ENCODE measurements at places on chromosomes 16 and 17. TPM values are rescaled to one million over a fixed set of nuclear protein-coding genes. Genes with fewer than 3 reads are reported as not detected.

FZD2 gene
- total RNA-seq: 82.1 TPM

ABCA3 gene
- 3.5 TPM for total RNA-seq

LGALS3BP gene
- 373 TPM for total RNA-seq

CCL3 gene
- total RNA-seq: not detected

CLEC18C gene
- 0.16 TPM for total RNA-seq

MEIOC gene
- 0.11 TPM for total RNA-seq

KRT34 gene
- total RNA-seq: not detected

DNA sequence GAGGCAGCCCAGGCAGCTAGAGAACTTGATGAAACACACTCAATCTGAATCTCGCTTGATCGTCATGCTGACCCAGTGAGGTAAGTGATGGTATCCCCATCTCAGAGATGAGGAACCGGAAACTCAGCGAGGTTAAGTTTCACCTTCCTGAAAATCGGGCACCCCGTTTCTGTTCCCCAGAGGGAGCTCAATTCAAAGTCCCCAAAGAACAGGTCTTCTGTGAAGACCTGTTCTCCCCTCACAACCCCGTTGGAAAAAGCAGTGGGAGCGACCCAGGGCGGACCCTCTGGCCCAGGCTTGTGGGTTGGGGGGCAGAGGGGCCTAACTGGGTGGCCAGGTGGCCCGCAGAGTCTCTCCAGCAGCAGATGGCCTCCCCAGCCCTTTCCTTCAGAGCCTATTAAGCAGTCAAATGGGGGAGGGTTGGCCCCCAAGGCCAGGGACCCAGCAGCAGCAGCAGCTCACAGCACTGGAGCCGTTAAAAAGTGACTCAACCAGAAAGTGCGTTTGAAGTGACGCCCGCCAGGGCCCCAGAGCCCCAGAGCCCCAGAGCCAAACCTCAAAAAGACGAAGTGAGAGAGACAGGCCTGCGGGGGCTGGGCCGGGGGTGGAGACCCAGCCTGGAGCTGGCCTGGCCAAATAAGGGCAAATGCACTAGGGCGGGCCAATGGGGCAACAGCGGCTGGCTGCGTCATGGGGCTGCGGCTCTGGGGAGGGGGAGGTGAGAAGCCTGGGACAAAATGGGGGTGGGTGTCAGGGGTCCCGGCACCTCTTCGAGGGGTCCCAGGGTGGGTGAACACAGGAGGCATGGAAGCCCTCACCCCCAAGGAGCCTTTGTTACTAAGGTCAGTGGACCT, 9.2 kb upstream of the TSPOAP1 start:
- peak; percentile 65 for DNase-seq

- DNase-seq: no peak
Measured at GRCh38 chr16:72299684-72300243, 127.8 kb upstream of the PMFBP1 start.

GRCh38 chr17:42928714-42929496, 28.3 kb downstream of the G6PC1 start:
- DNase-seq: no peak

DNA sequence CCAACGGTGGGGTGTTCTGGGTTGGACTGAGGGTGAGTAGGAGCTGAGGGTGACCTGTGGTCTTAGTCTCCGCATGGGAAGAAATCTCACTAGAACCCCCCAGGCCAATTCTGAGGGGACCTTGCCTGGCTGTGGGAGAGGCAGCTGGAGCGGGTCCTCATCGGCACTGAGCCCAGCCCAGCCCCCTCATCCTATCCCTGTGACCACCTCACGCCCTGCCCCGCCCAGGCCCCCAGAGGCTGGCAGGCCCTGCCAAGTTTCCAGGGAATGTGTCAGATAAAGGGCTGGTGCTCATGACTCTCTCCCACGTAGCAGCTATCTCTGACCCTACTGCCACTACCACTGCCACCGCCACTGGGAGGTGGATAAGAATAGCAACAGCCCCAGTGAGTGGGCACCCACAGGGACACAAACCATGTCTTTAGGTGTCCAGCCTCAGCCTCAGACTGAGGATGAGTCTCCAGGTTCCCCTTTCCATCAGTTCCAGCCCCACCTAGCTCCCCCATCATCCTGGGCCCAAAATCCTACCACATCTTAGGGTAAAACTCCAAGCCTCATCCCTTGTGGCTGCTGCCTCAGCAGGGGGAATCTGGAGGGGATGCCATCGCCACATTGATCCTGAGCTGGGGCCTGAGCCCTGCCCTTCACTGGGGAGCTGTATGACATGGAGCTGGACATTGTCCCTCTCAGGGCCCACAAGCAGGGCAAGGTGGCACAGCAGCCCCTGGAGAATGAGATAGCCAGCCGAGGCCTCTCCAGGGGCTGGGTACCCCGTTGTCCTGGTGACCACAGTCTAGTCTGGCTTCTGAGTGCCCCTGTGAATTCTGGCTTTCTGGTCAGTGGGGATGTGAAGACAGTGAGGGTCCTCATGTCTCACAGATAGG, 14.9 kb downstream of the CDH16 start:
- no peak for DNase-seq

DNA sequence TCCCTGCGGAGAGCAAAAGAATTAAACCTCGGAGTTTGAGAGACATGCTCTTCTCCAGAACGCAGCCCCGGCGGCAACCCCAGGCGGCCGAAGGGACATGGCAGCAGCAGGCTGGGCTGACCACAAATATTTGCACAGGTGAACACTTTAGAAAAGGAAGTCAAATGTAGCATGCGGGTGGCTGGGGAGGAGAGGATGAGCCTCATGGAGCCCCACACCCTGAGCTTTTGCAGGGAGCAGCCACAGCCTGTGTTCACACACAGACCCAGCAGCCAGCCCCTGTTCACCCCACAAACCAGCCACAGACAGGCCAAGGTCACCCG, 17.8 kb downstream of the HS3ST6 start:
- DNase-seq: no peak

DNA sequence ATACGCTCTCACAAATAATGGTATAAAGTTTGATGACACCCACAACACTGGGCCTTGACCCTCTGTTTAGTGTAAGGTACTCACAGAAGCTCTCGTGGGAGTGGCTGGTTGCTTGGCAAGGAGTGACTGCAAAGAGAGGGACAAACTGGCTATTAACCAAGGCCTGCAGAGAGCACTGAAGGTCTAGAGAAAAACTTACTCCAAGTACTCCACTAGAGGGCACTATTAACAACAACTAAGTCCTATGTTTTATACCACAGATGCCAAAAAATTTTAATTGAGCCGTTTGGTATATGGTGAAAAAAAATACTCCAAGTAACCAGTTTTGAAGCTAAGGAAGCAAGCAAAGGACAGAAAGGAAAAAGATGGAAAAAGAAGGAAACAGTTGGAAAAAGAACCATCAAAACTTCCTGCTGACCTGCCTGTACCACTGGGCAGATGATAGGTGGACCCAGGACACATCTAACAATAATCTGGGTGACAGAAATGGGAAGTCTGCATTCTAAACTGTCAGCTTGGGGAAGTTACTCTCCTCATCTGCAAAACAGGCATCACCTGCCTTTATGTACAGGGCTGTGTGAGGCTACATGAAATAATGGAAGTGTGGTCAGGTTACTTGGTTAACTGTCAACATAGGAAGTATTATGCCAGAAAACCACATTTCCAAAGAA, 23.2 kb downstream of the DYNC1LI2 start:
- DNase-seq: no peak

DNA sequence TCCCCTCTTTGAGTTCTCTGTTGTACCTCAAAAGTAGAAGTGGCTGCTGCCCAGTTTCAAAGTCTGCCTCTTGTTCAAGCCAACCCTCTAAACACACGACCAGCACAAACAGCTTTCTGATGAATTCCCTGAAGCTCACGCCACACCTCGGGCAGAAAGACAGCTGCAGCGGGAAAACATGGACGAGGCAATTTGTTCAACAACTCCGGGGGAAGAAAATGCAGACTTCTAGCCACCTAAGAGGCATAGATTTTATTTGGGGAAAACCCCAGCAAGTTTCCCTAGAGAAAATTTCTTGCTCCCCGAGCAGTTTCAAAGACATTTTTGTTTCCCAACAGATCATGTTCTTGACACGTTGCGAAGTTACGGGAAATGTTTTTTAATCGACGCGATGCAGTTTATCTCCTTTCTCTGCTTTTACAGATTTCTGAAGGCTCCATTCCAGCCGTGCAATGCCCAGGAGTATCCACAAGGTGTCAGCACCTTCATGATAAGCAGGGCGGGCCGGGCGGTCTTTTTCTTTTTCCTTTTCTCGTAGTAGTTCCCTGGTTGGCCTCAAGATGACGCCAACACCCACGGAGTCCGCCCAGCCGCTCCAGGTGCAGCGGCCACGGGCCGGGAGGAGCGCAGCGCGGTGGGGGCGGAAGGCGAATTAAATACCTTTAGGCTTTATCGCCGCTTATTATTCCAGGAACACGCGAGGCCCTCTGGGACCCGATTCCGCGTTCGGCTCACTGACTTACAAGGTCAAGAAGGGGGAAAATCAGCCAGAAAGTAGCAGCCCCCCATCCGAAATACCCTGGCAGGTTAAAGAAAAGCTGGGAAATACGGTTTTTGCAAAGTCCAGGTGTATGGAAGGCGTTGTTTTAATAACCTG, 2.9 kb upstream of the FOXC2 start:
- DNase-seq: peak; percentile 92

GRCh38 chr17:37661400-37662014, 18.3 kb upstream of the DDX52 start:
- no peak for DNase-seq

GRCh38 chr16:54312502-54312991, 26.0 kb upstream of the IRX3 start:
- no peak for DNase-seq

DNA sequence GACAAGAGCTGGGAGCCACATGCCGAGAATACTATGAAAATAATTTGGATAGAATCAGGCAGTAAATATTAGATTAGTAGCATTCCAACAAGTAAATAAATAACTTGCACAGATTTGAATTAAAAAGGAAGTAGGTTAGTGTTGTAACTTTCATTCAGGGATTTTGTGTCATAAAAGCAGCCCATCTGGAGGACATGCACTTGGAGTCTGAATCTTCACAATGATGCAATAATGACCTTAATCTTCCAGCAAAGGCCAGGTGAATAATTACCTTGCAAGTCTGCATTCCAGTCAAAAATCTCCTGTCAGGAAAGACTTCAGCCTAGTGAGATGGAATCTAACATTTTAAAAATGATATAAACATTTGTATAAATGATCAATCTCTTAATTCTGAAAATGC, 518.1 kb downstream of the KCNJ2 start:
- no peak for DNase-seq

GRCh38 chr17:32206861-32207260, 58.8 kb upstream of the RHBDL3 start:
- no peak for DNase-seq

DNA sequence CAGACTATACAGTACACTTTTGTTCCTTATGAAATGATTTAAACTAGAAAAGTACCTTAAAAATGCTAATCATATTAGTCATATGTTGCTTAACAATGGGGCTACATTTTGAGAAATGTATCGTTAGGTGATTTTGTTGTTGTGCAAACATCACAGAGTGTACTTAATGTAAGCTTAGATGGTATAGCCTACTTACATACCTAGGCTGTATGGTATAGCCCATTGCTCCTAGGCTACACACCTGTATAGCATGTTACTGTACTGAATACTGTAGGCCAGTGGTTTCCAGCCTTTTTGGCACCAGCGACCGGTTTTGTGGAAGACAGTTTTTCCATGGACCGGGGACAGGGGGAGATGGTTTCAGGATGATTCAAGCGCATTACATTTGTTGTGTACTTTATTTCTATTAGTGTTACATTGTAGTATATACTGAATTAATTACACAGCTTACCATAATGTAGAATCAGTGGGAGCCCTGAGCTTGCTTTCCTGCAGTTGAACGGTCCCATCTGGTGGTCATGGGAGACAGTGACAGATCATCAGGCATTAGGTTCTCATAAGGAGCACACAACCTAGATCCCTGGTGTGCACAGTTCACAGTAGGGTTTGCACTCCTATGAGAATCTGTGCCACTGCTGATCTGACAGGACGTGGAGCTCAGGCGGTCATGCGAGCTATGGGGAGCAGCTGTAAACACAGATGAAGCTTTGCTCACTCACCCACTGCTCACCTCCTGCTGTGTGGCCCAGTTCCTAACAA, 35.0 kb upstream of the MRC2 start:
- no peak for DNase-seq

DNA sequence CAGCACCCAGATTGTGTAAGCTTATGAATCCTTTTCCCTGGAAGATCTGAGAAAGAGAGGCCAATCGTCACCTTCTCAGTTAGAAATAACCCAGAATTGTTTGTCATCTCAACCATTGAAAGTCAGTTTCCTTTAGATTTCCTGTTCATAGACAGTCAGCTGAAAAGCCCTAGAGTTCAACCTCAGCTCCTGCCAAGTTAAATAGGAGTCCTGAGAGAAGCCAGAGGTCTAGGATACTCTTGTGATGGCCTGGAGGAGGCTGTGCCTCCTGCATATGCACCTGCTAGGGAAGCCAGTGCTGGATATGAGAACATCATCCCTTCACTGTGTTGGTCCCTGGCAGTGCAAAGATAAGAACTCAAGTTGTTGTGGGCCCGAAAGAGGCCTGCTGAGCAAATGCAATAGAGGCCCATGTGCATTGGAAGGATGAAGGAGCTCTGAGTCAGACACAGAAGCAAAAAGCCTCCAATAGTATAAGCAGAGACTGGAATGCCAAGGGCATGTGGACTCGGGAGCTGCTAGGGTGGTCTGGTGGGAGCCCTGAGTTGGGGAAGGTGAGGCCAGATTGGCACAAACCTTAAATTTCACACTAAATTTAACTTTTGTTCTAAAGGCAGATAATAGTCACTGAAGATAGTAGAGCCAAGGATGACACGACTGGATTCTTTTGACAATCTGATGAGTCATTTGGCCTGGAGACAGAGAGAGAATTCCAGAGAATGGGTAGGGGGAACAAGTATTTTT, 520.9 kb upstream of the CDH5 start:
- DNase-seq: no peak

DNA sequence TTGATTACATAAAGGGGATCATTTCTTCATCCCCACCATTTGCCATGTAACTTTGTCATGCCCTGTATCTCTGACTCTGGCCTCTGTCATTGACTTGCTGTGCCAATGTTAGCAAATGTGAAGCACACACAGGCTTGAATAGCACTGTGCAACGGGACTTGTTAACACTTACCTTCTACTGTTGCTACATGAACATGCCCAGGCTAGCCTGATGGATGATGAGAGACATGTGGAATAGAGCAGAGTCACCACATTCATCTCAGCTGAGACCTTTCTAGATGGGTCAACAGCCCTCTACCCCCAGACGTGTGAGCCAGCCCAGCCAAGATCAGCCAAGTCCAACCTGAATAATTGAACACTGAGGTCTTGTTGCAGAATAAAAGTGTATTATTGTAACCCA, 162.1 kb upstream of the SALL1 start:
- DNase-seq: no peak

GRCh38 chr17:60327134-60327900, 64.6 kb downstream of the USP32 start:
- DNase-seq: no peak

GRCh38 chr17:36505171-36505570, 18.7 kb downstream of the ZNHIT3 start:
- DNase-seq: no peak

- no peak for DNase-seq
Measured at GRCh38 chr16:57911743-57912142, 59.2 kb downstream of the CNGB1 start.

All from mesothelial cell of epicardium (in vitro differentiated cells).